ENCODE measurements at places on chromosomes 1 and 21.

GRCh38 chr1:5709461-5709975, 282.7 kb downstream of the NPHP4 start:
- DNase-seq = no peak

GRCh38 chr1:247646867-247647266, 32.7 kb downstream of the OR13G1 start:
- no peak for DNase-seq

DNA sequence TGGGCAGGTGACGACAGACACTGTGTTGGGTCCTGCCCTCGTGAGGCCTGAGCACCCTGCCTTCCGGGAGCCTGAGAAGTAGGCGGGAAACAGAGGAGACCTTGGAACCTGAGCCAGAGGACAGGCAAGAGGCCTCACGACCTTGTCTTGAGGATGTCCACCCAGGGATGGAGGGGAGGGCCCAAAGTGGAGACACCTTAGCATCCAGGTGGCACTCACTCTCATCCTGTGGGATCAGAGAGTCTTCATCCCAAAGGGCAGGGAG, 347.2 kb downstream of the NPHP4 start:
- no peak for DNase-seq

GRCh38 chr1:171582589-171582988, 39.5 kb upstream of the MYOCOS start:
- no peak for DNase-seq

DNA sequence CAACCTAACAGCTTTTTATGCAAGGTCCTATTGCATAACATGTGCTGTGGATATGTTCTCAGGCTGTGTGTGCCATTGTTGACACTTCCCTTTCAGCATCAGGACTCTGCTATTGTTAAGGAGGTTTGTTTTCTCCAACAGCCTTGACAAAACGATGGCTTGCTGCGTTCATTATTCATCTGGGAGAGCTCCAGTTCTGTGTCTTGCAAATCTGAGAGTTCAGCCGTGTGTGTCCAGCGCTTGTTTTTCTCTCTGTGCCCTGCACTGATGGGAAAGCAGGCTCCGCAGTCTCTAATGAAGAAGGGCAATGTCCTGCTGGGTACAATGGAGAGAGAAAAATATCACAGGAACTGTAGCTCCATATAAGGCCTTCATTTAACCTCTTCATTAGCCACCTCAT, 63.7 kb downstream of the CLDN17 start:
- no peak for DNase-seq

- no peak for DNase-seq
Observed at GRCh38 chr21:18468790-18469189, 65.2 kb upstream of the TMPRSS15 start.

- no peak for DNase-seq
Observed at GRCh38 chr1:24724345-24725208, 20.7 kb upstream of the CLIC4 start.

DNA sequence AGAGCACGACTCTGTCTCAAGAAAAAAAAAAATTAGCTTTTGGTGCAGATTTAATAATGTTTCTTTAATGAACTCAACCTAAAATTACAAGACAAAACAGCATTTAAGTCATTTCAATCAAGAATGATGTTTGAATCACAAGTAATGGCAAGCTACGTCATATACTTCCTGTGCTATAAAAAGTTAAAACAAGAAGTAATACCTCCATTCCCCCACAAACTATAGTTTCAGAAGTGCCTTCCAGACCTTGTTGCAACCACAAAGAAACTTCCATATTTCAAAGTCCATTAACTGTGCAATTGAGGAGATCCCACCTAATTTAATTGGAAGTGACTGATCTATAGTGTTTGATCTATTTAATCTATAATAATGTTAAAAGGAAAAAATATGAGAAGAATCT, 15.1 kb downstream of the NRDC start:
- no peak for DNase-seq

- no peak for DNase-seq
Observed at GRCh38 chr1:47840393-47841190, 156.6 kb downstream of the TRABD2B start.

DNA sequence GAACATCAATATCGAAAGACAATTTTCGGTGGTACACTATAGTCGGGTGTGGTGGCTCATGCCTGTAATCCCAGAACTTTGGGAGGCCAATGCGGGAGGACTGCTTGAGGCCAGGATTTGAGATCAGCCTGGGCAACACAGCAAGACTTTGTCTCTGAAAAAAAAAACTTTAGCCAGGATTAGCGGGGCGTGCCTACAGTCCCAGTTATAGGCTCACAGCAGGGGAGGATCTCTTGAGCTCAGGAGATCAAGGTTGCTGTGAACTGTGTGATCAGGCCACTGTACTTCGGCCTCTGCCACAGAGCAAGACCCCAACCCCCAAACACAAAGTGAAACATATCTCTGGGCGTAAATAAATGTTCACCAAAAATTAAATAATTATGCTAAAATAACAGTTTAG, 1.6 kb downstream of the TADA1 start:
- DNase-seq = no peak

- DNase-seq = no peak
Observed at GRCh38 chr1:17615157-17615556, 75.7 kb downstream of the ARHGEF10L start.

GRCh38 chr1:85884372-85885035, 176.3 kb upstream of the ZNHIT6 start:
- no peak for DNase-seq

- no peak for DNase-seq
Observed at GRCh38 chr1:242890192-242890741, 364.8 kb downstream of the CEP170 start.

- no peak for DNase-seq
Observed at GRCh38 chr1:23622284-23622683, 63.0 kb upstream of the ID3 start.

GRCh38 chr1:224959115-224959514, 29.6 kb downstream of the DNAH14 start:
- DNase-seq = no peak

GRCh38 chr1:201711811-201712210, 117.1 kb upstream of the IPO9 start:
- DNase-seq = no peak

GRCh38 chr1:60655679-60656355, 426.5 kb upstream of the NFIA start:
- DNase-seq = no peak

GRCh38 chr1:96887501-96887900, 165.9 kb downstream of the PTBP2 start:
- no peak for DNase-seq

DNA sequence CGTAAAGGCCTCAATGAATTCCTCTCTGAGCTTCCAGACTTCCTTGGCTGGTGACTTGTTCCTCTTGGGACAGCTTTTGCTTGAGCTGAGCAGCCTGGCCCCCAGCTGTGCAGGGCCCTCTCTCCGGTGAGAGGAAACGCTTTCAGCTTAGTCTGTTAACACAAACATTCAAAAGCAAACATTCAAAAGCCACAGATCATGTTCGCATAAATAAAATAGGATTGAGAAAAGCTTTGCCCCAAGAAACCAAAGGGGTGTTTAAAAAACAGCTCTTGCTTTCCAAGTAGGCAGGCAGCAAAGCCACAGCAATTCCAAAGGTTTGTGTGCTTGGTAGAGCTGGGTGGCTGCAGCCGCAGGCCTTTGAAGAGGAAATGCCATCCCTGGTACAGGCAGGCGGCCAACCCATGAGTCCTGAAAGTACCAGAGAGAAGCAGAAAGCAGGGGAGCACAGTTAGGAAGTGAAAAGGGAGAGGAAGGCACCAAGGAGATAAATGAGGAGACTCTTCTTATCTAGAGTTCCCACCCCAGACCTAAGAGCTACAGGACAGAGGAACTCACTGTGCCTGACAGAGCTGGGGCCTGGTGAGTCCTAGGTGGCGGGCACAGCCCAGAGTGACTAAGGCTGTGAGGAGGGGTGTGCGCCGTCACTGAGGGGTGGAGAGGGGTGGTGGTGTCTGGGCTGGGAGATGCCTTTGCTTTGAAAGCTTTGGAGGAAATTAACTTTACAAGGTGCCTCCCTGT, 48.4 kb downstream of the CCN1 start:
- no peak for DNase-seq

DNA sequence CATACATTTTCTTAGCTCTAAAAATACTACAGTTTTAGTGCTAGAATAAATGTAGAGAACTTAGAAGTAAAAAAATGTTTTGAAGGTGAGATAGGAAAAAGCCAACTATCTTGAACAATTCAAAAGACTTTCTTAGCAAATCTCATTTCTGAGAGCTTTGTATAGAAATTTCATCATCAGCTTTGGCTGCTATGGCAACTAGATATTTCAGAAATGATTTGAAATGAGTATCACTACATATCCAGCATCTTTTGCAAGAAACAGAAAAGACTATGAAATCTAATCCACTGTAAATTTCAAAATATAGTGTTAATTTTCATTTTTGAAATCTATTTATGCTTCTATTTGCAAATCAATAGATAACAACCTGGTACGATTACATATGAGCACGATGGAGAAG, 57.7 kb downstream of the RGS7 start:
- DNase-seq = no peak

- no peak for DNase-seq
Observed at GRCh38 chr21:37193676-37194075, 73.5 kb downstream of the VPS26C start.

GRCh38 chr1:228478912-228479711, 8.1 kb upstream of the RNF187 start:
- no peak for DNase-seq
